Panc1 (cell line): ENCODE measurements at places on chromosomes 4 and X.

DNA sequence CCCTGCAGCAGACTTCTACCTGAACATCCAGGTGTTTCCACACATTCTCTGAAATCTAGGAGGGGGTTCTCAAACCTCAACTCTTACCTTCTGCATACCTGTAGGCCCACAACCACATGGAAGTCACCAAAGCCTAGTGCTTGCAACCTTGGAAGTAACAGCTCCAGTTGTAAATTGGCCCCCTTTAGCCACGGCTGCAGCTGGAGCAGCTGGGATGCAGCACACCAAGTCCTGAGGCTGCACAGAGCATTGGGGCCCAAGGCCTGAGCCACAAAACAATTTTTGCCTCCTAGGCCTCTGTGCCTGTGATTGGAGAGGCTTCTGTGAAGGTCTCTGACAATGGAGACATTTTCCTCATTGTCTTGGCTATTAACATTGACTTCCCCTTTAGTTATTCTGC, 772.4 kb upstream of the INTU start:
- no peak for DNase-seq

- DNase-seq, result no peak
These were observed 185.3 kb downstream of the MID1IP1 start for GRCh38 chrX:38986586-38986985.

GRCh38 chr4:7013175-7013574, 30.0 kb upstream of the TADA2B start:
- no peak for DNase-seq

DNA sequence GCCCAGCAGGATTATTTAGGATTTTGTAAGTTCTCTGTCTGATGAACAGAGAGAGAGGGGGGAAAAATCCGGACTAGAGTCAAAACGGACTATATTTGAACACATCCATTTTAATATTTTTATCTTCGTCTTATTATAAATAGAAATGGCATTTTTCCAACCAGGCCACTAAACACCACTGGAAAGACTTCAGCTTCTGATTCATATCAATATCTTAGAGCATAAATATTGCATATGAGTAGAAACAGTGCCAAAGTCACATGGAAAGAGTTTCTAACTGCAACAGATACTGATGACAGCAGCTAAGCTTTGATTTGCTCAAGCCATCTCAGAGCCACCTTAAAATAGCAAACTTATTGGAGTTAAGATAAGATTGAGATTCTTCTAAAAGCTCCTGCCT, 456 bp downstream of the PPARGC1A start:
- no peak for DNase-seq

GRCh38 chr4:26807330-26807729, 53.3 kb upstream of the STIM2 start:
- DNase-seq, result no peak

GRCh38 chr4:166941629-166942028, 292.7 kb downstream of the SPOCK3 start:
- peak; percentile 7 for DNase-seq

DNA sequence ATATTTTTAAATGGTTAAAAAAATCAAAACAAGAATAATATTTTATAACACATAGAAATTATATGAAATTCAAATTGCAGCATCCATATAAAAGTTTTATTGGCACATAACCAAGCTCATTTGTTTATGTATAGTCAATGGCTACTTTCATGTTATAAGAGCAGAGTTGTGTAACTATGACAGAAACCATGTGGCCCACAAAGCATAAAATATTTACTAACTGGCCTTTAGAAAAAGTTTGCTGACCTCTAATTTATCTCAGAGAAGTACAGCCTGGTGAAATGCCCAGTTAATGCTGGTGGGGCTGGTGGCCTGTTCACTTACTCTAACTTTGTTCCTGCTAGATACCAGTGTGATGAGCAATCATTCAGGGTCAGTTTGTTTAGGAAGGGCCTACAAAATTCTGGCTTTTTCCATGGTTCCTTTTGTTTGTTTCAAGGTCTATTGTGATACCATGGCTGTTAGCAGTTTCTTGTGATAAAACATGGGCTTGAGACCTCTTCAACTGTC, 104.6 kb downstream of the PPP1R2C start:
- no peak for DNase-seq
